ENCODE measurements at places on chromosomes 7 and 10. TPM values are rescaled to one million over a fixed set of nuclear protein-coding genes. Genes with fewer than 3 reads are reported as not detected.

GRCh38 chr10:5550250-5550545, 25.4 kb downstream of the CALML3 start:
- DNase-seq, result no peak

DNA sequence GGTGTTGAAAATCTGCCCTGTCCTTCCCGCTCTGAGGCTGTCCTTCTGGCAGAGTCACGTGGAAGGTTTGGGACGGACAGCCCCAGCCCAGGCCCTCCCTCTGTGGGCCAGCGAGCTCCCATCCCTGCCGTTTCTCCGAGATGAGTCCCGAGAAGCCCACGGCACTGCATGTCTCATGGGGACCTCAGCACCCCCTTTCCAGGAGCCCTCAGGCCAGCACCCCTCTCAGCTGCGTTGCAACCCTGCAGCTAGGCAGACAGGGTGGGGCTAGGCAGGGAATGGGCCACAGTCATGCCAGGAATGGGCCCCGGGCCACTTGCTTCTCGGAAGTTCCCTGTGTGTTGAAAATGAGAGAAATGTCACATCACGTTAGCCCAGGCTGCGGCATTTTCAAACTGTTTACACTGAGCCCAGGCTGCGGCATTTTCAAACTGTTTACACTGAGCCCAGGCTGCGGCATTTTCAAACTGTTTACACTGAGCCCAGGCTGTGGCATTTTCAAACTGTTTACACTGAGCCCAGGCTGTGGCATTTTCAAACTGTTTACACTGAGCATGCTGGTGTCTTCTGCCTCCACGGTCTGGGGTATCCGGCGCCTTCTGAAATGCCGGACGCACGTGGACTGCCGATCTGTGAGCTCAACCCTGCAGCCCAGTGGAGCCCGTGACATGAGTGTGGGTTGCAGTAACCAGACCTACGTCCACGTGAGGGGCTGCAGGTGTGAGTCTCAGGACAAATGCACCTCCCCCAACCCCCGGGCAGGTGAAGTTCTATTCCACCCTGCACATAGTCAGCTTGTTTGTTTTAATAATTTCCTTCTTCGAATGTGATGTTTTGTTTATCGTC, 42.6 kb downstream of the FAM20C start:
- no peak for DNase-seq

DNA sequence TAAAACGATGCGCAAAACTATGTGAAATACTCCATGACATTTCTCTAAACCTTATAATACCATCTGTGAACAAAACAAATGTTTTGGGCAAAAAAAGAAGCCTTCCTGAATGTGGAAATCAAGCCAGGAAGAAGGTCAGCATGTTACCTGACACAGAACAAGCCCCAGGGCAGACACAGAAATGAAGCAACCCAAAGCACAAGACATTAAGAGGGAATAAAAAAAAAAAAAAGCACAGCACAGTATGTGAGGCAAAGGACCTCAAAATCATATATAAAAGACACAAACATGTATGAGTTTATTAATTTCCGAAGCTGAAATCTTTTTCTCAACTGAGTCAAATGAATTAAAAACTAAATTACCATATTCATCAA, 161.8 kb downstream of the SKIDA1 start:
- no peak for DNase-seq

DNA sequence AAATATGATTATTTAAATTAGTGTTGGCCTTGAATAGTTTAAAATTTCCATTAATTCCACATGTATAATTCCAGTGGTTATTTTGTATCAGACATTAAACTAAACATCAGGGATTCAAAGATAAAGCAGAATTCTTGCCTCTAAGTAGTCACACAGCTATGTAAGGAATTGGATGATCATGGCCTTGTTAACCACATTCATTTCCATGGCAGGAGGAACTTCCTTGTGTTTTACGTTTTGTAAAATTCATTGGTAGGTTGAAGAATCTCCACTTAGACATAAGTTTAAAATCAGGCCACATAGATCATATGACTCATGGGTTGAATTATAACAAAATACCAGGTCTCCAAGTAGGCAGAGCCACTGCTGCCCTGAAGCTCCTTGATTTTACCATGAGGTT, 289.7 kb downstream of the PLXDC2 start:
- no peak for DNase-seq

The HSPA12A gene
- total RNA-seq, result 28.7 TPM

The ADCY1 gene
- total RNA-seq, result 2.5 TPM

The FAM24B gene
- total RNA-seq, result not detected

The INSYN2A gene
- 0.25 TPM for total RNA-seq

The MEPCE gene
- total RNA-seq, result 38.3 TPM

The PSPH gene
- 13.3 TPM for total RNA-seq
